ENCODE measurements at places on chromosomes 16 and 17.

DNA sequence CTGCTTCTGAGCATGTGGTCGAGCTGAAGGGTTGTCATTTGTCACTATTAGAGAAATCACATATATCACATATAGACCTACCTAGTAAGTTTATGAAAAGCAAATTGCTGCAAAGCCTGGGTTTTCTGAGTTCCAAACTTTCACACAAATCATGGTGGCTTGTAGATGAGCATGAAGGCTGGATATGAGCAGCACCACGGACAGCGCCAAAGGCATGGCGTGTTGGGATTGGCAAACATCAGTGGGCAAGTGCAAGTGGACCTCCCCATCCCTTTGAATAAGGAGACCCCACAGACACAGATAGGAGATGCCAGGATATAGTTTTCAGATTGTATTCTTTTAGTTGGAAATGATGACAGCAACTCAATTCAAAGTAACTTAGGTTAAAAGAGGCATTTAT, 77.6 kb upstream of the CACNG3 start:
- no peak for DNase-seq

- no peak for DNase-seq
These were observed 34.6 kb downstream of the ERN1 start for GRCh38 chr17:64095144-64095882.

DNA sequence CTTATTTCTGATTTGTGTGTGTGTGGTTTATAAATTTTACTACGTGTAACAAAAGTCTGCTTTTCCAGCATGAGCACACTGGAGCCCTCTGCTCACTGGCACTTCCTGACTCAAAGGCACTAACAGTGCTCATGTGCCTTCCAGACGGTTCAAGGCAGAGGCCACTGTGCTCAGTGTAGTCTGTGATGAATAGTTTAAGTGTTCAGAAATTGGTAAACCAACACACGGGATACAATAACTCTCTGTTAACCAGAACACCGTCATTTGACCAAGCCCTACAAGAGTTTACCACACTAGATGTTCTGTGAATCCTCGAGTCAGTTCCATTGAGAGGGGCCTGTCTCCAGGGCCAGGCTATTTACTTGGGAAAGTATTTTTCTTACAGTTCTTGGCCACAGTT, 191.9 kb downstream of the MRTFB start:
- DNase-seq = no peak

DNA sequence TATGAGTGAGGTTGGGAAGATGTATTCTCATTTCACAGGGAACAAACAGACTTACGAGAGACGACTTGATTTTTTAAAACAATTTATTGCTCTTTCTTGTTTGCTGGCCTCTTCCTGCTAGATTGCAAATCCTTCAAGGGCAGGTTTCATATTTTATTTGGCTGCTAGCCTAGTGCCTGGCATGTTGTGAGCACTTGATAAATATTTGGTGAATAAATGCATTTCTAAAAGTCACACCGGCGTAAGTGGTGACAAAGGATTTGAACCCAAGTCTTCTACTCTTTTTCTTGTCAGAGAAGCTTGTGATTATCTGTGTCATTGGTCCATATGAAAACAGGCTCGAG, 1.4 kb downstream of the WWP2 start:
- no peak for DNase-seq

DNA sequence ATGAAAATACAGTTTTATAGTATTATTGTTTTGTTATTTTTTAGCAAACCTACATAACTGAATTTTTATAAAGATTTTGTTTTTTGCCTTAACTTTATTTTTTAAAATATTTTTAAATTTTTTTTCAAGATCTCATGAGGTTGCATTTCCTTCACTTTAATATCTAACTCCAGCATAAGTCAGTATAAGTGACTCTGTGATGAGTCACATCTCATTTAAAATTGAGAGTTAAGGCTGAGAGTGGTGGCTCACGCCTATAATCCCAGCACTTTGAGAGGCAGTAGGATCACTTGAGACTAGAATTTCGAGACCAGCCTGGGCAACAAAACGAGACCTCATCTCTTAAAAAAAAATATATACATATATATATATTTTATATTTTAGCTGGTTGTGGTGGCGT, 44.0 kb downstream of the NLK start:
- DNase-seq = no peak

GRCh38 chr17:7586673-7587419, 3.0 kb downstream of the SOX15 start:
- DNase-seq = no peak

- no peak for DNase-seq
These were observed 3.8 kb upstream of the TLCD2 start for GRCh38 chr17:1713878-1714426.

GRCh38 chr16:13858873-13859580, 60.9 kb upstream of the ERCC4 start:
- DNase-seq = no peak

- DNase-seq = no peak
These were observed 46.1 kb downstream of the WSB1 start for GRCh38 chr17:27339836-27340550.

- DNase-seq = no peak
These were observed 4.2 kb downstream of the MTSS2 start for GRCh38 chr16:70681382-70682238.

GRCh38 chr16:86994651-86995171, 322.5 kb downstream of the C16orf95 start:
- DNase-seq = no peak

GRCh38 chr16:88055356-88055755, 104.1 kb downstream of the BANP start:
- no peak for DNase-seq

DNA sequence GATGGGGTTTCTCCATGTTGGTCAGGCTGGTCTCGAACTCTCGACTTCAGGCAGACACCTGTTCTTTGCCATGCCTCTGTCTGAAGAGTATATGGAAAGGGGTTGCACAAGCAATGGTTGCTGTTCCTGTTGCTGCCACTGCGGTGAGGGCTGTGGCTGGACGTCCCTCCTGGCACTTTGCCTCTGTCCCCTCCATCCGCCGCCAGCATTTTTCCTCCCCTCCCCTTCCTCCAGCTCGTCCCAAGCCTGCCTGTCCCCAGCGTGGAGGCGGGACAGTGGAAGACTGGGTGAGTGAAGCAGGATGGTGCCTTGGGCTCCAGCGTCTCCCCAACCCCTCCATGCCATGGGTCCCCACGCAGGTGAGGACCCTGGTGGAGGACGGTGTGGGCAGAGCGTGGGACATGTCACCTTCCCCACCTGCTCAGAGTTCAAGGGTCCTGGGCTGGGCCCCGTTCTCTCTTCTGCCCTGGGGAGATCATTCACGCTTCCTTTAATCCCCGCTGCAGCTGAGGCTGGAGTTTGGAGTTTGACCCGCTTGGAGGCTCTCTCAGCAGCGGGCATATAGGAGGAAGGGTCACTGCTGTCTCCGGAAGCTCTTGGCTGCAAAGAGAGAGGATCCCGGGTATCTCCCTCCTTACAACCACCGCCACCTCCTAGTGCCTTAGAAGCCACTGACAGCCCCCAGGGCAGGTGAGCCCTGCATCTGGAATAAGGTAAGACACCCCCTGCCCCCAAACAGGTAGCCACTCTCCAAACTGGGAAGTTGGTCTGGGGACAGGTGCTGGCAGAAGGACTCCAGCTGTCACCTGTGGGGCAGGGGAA, at the start of gene SLC5A11:
TSS of gene SLC5A11 (plus strand) at position 238 of the 822 bp plus-strand sequence. CDS start 12,681 bp downstream, outside the sequence.
- DNase-seq = no peak

- DNase-seq = no peak
These were observed 60.9 kb downstream of the SRCIN1 start for GRCh38 chr17:38544839-38545209.

- no peak for DNase-seq
These were observed 49.0 kb downstream of the TRARG1 start for GRCh38 chr17:1328437-1328836.

- DNase-seq = no peak
These were observed 154.4 kb upstream of the PIRT start for GRCh38 chr17:10992106-10992880.

DNA sequence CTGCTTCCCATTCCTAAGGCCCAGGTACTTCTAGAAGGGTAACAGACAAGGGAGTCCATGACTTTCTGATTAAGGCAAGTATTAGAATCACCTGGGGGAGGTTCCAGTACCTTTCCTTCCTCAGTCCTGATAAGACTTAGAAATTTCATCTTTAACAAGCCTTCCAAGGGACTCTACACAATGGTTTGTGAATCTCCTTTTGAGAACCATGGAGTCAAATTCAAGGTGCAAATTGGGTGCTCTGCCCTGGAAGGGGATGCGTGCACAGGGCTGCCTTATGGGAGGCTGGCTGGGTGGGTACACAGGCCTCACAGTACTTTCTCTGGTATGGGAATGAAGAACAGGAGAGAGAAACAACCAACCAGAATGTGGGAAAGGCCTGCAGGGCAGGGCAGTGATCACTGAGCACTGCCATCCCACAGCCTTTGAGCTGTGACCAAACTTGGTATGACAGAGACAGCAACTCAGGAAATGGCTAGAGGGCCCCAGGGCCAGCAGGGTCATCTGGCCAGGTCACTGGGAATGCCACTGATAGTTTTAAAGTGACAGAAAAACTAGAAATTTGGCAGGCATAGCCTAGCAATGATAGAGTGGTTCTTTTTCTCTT, 3.6 kb upstream of the TMIGD1 start:
- no peak for DNase-seq

DNA sequence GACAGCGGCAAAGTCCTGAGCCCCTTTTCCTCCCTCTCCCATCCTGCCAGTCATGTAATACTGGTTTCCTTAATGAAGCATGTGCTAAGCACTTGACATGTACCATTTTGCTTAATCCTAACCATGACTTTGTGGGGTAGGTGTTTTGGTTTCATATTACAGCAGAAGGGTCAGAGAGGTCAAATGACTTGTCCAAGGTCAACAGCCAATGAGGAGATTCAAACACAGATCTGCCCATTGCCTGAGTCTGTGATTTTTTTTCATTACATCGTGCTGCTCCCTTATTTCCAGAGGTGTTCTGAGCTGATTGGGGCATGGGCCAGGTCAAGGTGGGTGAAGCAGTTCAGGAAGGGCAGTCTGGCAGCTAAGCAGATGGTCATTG, 17.6 kb upstream of the PHF12 start:
- no peak for DNase-seq

- no peak for DNase-seq
These were observed 199.8 kb upstream of the WSCD1 start for GRCh38 chr17:5870231-5870953.

GRCh38 chr16:66318505-66318904, 48.0 kb upstream of the CDH5 start:
- no peak for DNase-seq

DNA sequence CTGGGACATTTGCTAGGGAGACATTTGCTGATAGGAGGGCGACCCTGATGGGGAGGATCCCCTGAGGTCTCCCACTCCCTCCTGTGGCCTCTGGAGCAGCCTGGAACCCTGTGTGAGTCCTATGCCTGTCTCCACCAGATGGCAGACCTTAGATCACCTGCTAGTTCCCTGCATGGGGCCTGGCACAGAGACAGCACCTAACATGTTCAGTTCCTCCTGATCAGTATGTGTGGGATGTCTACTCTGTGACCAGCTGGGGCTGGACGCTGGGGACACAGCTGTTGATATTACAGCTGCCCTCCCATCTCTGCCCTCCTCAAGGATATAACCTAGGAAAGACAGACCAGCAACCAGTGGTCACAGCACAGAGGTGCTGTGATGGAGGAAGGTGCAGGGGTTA, 1.1 kb upstream of the ADCY7 start:
- peak; percentile 64 for DNase-seq

DNA sequence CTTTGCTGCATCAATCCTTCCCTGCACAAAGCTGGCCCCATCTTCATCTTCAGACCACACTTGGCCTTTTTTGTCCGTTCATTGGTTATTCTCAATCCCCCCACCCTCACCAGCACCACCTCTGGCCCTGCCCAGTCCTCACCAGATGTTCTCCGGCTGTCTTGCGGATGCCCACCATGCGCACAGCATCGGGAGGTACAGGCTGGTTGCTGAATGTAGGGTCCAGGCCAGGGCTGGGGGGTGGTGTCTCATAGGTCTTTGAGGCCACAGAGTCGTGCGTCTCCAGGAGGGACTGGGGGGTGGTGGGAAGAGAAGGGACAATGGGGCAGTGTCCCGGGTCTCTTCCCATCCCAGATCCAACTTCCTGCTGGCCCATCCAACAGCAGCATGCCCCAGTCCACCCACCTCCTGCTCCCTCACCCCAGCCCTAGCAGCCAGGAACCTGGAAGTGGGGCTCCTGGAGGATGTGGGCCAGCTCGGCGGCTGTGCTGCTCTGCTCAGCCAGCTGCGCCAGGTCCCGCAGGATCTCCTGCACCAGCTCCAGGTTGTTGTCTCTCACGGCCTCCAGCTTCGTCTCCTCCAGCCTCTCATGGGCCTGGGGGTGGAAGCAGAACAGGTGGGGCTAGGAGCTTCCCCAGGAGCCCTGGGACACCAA, 24.4 kb downstream of the MPP2 start:
- DNase-seq = no peak

DNA sequence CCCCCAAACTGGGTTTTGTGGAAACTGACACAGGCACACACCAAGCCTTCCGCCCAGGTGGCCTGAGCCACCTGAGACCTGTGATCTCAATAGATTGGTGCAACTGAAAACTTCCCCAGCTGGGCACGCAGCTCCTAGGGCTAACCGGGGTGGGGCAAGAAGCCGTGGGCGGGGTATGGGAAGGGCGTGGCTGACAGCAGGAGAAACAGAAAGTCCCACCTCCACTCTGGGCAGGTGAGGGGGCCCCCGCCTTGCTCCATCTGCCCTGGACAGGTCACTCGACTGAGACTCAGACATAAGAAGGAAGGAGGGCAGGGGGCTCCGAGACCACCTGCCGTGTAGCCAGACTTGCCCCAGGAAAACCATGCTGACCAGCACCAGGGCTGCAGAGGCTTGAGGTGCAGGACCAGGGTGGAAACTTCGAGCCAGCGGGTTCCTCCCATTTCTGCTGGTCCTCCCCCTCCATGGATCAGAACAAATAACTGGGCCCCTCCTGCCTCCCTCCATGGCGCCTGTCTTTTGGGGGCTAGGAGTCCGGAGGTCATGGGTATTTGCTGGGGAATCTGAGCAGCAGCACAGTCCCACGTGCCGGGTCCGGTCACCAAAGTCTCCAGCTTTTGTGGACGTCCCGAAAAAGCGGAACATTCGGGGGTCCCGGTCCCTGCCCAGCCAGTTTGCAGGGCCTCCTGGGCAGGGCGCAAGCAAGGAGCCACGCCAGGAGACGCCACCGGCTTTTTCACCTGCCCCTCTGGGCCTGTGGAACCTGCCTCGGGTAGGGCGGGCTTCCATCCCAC, 1.3 kb downstream of the TIMP2 start:
- DNase-seq = peak; percentile 67

GRCh38 chr17:1096215-1096614, 83.6 kb downstream of the ABR start:
- no peak for DNase-seq

GRCh38 chr17:9576521-9577372, at the start of gene CFAP52:
Gene CFAP52 (plus strand): TSS chr17:9576642. CDS start chr17:9576696, 54 bp downstream.
- DNase-seq = peak; percentile 82

GRCh38 chr16:86255966-86256365, 254.4 kb upstream of the FOXF1 start:
- no peak for DNase-seq

- DNase-seq = no peak
These were observed 44.3 kb upstream of the CACNG5 start for GRCh38 chr17:66790501-66791061.

DNA sequence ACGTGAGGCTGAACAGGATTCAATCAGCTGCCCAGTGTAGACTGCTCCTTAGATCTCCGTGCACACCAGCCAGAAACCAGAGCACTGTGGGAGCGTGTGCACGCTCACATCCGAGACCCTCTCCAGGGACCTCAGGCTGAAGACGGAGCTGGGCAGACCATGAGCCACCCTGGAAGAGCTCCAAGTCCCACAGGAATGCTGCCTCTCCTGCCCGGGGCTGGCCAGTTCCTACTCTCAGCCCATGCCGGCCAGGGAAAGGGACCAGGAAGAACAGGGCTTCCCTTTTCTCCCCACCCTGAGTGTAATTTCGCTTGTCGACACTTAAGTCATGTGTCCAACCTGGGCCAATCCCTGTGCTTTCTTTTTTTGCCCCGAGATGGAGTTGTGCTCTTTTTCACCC, 6.9 kb downstream of the ALYREF start:
- DNase-seq = no peak
